ENCODE measurements at places on chromosomes 13 and 19. TPM values are rescaled to one million over a fixed set of nuclear protein-coding genes. Genes with fewer than 3 reads are reported as not detected.

The COL5A3 gene
- total RNA-seq = 6.8 TPM

DNA sequence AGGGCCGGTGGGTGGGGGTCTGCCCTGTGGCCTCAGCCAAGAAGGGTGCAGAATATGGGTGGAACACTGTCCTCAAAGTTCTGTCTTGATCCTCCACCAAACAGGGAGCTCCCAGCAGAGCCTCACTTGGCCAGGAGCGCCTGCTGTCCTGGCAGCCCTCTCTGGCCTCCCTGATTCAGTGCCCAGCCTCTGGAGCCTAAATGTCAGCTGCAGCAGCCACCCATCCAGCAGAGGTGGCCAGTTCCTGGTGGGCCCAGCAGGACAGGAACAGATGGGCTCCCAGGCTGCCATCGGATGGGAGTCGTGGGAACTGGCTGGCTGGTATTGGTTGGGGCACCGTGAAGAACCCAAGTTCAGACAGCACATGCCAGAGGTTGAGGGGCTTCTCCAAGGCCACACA, 1.8 kb upstream of the USE1 start:
- H3K4me3 ChIP-seq = no peak overlapping the region
- no peak overlapping the region for H3K27ac ChIP-seq
- H3K27me3 ChIP-seq = no peaks in the 10 kb centered on the region
- H3K36me3 ChIP-seq = peaks cover 10% of the 10 kb centered on the region

GRCh38 chr13:94389604-94390351, 89.7 kb downstream of the DCT start:
- DNase-seq = peak; percentile 71
- no peaks in the 10 kb centered on the region for H3K27me3 ChIP-seq
- peaks cover 5% of the 10 kb centered on the region for H3K4me1 ChIP-seq
- H3K36me3 ChIP-seq = no peaks in the 10 kb centered on the region
- no peak overlapping the region for H3K4me3 ChIP-seq
- no peak overlapping the region for H3K27ac ChIP-seq

DNA sequence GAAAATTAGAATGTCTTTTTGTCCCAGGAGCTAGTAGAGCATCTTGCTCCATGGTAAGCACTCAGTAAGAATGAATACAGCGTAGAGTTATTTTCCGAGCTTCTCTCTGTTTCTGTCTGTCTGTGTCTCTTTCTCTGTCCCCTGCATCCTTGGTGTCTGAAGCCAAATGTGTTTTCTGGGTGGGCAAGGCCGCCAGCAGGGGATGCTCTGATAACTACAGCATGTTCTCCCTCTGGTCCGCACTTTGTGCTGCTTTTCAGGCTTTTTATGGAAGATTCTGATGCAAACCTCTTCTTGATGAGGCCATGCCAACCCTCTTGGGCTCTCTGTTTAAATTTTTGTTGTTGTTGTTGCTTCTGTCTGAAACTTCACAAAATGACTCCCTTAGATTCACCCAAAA, 142.8 kb upstream of the UBL3 start:
- no peak overlapping the region for H3K27ac ChIP-seq
- DNase-seq = peak; percentile 7
- no peaks in the 10 kb centered on the region for H3K4me1 ChIP-seq
- no peak overlapping the region for H3K4me3 ChIP-seq

- peak overlapping the region; percentile 87 for H3K4me3 ChIP-seq
- H3K4me1 ChIP-seq = peaks cover 21% of the 10 kb centered on the region
- no peaks in the 10 kb centered on the region for H3K27me3 ChIP-seq
- peak overlapping the region; percentile 75 for H3K27ac ChIP-seq
Measured at GRCh38 chr13:27172495-27172842, 858 bp upstream of the USP12 start.

DNA sequence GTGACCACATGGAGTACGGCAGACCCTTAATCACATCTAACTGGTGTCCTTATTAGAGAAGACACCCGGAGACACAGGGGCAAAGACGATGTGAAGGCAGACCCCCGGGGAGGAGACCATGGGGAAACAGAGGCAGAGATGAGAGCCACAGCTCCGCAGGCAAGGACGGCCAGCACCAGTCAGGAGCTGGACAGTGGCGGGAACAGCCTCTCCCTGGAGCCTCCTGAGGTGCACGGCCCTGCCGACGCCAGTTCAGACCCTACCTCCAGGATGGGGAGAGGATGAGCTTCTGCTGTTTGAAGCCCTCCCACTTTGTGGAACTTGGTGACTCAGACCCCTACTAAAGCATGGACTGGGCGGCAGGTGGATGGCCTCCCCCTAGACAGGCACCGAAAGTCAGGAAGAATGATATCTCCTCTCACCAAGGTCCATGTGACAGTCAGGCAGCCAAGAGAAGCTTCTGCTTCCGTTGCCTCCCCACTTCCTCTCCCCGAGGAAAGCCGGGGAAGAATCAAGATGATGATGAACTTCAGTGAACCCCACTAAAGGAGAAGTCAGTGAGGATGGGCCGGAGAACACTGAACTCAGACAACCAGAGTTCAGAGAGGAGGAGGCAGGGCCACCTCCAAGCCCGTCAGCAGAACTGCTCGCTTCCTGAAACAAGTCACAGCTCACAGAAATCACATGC, 25.4 kb downstream of the RAB20 start:
- no peak overlapping the region for H3K4me3 ChIP-seq
- no peaks in the 10 kb centered on the region for H3K27me3 ChIP-seq
- no peaks in the 10 kb centered on the region for H3K36me3 ChIP-seq
- H3K27ac ChIP-seq = no peak overlapping the region
